ENCODE measurements at places on chromosomes 13 and 19.

DNA sequence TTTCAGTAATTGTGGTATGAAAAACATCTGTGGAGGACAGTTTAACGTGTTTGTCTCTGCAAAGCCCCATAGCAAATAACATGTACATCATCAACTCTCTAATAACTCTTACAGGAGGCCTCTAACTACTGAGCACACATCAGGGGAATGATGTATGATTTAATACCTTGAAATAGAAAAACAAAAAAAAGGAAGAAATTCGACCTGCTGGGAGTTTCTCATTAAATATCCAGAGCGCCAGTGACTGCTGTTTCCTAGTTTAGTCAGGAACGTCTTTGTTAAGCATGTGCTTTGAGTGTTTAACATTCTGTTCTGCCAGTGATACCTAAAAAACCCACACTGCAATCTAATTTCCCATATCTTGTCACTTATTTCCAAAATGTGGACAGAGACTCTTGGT is 235.4 kb downstream of the PCDH20 start:
- DNase-seq: no peak

DNA sequence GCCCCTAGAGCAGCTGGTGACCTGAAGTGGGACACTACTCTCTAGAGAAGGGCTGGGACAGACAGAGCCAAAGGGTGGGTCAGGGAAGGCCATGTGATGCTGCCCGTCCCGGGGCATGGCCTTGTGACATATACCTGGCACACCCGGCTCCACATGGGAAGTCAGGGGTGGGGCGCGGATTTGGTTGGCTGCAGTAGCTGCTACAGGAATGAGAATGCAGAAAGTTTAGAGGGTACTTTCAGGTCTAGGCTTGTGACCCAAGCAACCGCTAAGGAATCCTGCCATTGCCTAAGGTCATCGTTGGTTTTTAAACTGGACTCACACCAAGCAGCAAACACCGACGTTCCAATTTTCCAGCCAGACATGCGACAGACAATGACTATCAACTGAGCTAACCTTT is 25.9 kb downstream of the RCBTB2 start:
- no peak for DNase-seq

GRCh38 chr13:97758317-97758716 is 195.2 kb upstream of the IPO5 start:
- no peak for DNase-seq

DNA sequence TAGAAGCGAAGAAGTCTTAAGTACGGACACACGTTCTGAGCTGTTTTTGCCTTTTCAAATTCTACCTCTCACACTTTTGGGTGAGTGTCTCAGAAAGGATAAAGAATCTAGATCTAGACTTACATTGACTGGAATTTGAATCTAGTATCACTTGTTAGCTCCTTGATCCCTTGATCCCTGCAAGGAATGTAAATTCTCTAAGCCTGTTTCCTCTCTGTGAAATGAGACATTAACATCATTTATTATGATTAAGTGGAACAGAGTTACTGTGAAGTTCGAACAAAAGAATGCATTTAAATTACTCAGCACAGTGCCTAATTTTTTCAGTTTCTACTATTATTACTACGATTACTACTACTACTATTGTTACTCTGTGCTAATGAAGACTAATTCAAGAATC is 86.6 kb upstream of the POSTN start:
- DNase-seq: peak; percentile 28

DNA sequence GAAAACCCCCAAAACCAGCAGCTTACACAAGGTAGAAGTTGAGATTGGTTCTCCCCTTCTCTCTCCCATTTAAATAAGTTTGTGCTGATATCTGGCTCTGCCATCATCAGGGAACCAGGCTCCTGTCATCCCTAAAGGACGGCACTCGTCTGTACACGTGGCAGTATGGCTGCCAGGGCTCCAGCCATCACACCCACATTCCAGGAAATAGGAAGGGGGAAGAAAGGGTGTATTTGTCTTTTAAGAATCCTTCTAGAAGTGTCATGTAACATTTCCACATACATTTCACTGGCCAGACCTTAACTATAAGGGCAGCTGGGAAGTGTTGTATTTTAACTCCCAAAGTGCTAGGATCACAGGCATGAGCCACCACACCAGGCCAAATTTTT is 10.1 kb downstream of the SPC24 start:
- DNase-seq: no peak

Measured in IMR-90 (cell line).